ENCODE measurements at places on chromosomes 12 and 14.

GRCh38 chr12:91364471-91365184, 182.0 kb upstream of the DCN start:
- DNase-seq = no peak

DNA sequence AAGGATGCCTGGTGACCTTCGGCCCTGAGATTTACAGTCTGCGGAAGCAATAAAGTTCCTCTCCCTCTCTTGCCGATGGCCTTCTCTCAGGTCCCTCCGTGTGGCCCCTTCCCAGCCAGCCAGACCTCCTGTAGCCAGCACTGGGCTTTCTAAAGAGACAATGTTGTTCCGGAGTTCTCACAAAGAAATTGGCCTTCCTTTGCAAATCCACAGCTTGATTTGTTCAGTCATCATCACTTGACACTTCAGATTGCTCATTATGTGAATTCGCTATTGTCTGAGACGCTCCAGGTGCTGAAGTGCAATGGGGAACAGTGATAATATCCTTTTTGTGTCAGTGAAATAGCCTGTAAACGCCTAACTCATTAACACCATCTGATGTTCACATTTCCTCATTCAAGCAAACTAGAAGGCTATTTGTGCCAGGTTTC, 43.7 kb upstream of the GPHB5 start:
- DNase-seq = no peak

DNA sequence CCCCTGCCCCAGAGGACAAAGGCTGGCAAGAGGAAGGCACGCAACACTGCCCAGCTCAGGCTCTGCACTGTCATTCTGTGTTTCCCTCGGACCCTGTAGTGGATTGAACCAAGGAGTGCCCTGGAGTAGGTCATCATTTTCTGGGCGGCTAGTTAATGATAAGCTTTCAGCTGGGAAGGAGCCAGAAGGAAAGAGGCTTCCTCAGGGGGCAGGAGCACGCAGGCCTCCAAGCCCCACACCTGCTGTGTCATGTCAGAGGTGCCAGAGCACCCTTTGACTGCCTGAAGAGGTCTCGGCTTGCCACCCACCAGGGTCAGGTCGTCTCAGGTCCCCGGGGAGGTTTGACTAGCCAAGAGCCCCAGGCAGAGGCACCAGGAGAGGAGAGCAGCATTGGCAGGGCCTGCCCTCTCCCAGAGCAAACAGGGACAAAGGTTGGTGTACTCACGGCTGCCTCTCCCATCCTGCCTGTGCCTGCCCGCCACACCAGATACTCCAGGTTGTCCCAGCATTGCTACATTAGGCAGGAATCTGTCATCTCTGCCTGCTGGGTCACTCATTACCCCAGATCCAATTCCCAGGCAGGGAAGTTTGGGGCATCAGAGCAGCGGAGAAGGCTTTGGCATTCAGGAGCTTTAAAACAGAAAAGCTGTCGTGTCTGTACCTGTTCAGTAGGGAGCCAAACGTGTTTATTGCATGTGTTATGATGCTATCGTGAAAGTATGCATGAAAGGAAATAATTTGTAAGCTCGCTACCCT, 33.5 kb upstream of the ATP2A2 start:
- DNase-seq = no peak

DNA sequence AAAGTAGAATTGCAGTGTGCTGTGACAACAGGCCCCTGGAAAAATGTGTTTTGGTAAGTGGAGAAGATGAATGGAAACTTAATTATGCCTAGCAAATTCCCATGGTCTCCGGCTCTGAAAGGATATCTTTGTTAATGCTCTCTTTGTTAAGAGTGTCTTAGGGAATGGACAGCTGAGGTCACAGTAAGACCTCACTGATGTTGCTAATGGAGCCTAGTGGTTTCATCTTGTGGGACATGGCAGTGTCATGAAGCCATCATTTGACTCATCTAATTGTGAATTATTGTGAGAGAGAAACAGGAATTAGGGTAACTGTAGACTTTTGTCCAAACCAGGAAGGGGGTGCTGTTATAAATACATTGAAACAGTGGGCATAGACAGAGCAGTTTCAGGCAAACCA, 330.3 kb downstream of the TMTC2 start:
- no peak for DNase-seq

DNA sequence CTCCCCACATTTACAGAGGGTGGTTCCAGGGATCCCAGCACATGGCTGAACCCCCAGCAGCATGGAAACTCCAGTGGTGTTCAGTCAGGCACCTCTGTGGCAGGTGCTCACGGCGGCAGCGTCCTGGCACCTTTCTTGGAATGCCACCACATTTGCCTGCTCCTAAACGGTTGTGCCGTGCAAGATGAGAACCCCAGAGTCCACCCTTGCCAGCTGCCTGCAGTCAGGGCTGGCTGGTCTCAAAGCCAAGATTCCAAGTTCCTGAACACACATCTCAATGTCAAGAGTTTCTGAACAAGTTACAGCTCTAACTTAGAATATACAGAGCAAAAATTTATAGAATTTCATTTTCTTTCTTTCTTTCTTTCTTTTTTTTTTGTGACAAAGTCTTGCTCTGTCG, 38.7 kb downstream of the DDX51 start:
- no peak for DNase-seq

DNA sequence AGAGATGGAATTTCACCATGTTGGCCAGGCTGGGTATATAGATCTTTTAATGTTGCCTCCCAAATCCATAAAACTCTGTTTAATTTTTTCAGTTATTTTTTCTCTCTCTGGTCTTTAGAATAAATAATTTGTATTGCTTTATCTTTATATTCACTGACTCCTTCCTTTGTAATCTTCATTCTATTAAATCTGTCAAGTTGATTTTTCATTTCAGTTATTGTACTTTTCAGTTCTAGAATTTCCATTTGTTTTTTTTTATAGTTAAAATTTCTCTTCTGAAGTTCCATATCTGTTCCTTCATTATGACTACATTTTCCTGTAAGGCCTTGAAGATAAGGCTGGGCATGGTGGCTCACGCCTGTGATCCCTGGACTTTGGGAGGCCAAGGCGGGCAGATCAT, 13.6 kb upstream of the SPPL3 start:
- no peak for DNase-seq

DNA sequence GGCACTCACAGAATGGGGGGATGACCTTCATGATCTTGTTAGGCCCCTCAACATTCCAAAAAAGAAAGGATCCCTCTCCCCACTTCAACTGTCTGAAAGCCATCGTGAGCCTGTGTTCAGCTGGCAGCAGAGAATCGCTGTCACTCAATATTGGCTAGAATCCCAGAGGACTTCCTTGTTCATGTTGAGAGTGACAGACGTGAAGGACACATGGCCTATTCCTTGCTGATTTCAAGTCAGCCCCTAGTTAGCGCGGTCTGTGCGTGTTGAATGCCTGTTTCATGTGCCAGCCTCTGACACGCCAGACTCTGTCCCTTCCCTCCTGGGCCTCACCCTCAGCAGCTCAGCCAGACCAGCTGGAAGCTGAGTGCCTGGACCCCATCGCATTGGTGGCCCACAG, 43.1 kb downstream of the DNAH10 start:
- DNase-seq = no peak

DNA sequence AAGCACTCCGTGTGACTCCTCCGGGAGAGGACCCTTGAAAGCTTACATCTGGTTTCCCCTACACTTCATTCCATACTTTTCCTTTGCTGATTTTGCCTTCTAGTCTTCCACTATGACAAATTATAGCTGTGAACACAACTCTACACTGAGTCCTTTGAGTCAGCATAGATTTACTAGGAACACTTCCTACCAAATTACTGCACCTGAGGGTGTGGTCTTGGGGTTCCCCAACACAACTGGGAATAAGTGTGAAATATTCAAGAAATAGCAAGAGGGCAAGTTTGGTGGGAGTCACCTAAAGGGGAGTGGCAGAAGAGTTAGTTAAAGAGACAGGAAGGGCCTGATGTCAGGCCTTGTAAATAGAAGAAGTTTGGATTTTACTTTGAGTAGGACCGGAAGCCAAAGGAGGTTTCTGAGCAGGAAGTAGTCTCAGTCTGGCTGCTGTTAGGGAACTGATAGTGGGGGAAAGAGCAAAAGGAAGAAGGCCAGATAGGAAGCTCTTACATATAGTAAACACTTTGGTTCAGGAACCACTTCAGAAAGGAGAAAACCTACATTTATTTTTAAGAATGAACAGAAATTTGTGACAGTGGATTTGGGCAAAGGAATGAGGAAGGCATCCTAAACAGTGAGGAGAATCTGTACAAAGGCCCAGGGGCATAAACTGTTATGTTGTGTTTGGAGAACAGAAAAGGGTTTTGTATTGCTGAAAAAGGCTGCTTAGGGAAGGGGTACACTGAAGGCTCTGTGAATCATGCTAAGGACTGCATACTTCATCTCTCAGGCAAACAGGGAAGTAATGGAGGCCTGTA, 14.2 kb downstream of the SEL1L start:
- no peak for DNase-seq

DNA sequence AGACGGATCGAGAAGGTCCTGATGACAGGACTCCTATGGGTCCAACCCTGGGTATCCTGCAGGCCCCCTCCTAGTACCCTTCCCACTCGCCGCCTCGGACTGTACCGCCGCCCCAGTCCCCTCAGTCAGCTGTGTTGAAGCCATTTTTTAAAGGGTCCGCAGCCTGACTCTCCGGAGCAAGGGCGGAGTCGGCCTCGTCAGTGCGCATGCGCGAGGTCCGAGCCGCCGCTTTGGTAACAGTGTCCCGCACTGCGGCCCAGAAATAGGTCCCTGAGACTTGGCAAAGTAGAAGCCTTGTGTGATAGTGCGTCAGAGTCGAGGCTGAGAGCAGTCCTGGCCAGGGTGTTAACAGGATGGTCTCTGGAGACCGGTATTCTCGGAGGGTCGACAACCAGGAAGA, 769.0 kb upstream of the ALG10B start:
- DNase-seq = no peak

- no peak for DNase-seq
These were observed 95.9 kb upstream of the DDHD1 start for GRCh38 chr14:53249059-53249458.

DNA sequence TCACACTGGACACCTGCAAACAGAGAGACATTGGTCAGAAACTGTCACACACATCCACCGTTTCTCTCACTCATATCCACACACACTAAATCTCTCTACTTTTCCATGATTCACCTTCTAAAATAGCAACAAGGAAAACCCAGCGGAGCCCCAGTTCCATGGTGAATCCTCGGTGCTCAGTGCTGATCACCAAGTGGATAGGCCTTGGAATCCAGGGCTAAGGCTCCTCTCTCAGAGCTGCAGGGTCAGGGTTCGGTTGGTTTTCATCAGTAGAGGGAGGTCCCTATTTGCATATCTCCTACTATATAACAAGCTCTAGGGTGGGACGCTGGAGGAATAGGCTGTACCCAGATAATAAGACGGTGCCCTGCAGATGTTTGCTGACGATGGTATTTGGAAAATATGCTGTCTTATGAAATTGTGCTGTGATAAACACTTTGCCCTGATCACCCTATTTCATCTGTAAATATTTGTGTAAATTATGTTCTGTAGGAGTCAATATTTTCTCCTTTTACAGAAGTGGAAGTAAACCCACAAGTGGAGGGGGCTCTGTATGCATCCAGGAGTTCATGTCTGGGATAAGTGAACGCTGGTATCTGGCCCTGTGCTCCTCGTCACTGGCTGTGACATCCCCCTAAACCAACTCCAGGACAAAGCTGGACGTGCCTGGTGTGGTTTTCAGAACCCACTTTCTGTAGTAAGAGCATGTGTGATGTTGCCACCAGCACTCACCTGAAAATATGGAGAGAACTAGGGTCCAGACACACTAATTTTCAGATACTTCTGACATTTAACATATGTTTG, 709.2 kb downstream of the TMEM121 start:
- no peak for DNase-seq

DNA sequence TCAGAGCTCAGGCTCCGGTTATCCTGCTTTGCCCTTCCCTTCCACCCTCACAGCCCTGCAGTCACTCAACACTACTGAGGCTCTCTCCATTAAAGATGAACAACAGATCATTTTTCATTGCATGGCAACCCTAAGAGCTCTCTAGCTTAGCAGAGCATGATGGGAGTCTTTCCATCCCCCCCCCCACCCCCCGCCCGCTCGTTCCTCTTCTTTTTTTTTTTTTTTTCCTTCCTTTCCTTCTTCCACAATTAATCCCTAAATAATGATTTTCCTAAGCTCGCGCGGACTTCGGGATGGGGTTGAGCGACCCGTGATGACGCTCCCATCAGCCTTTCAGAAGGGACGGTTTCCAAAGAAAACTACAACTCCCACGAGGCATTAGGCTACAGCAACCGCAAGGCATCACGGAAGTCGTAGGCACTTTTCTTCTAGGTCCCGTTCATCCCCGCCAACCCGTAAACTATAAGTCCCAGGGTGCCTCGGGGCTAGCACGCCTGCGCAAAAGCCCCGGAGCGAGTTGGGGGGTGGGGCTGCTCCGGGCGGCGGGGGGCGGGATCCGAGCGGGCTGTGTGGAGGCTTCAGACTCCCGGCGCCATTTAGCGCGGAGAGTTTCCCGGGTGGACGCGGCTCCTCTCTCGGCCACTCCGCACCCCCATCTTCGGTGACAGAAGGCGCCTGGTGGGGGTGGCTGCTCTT, at the start of gene WNK1:
TSS of gene WNK1 (plus strand) at position 581 of the 696 bp plus-strand sequence. CDS start 987 bp downstream, outside the sequence.
- DNase-seq = peak; percentile 96

DNA sequence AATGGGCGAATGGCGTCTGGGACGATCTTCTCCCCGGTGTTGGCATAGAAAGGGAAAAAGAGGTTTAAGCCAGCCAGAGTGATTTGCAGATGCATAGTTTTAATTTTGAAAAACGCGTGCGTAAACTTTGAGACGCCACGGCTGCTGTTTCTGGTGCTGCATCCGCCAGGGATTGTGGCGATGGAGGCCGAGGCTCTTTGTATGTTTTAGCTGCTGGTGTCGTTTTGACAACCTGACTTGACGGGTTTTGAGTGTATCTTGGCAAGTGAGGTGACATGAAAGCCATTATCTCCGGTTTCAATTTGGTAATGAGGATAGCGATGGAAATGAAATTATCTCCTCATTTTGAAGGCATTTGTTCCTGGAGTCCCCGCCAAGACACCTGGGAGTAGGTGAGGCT, 1.6 kb downstream of the PTGDR start:
- no peak for DNase-seq

- no peak for DNase-seq
These were observed 9.7 kb upstream of the WSCD2 start for GRCh38 chr12:108119126-108119973.

GRCh38 chr12:113088971-113089756, 32.6 kb downstream of the DTX1 start:
- DNase-seq = no peak

DNA sequence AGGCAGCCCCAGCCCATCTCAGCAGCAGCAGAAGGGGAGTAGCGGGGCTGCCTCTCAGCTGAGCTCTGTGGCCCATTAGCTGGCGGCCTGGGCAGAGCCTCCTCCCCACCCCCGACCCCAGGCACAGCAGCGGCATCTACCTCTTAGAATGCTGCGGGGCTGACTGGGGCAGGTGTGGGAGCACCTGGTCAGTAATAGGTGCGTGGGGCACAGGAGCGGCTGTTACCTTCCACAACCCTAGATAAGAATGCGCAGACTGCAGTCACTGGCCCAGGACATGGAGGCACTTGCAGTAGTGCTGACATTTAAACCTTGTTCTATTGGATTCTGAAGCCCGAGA, 35.6 kb downstream of the SYNE3 start:
- no peak for DNase-seq

GRCh38 chr14:81137316-81137715, 83.4 kb downstream of the GTF2A1 start:
- no peak for DNase-seq

GRCh38 chr12:127008755-127009403, 1258.1 kb upstream of the TMEM132C start:
- no peak for DNase-seq

- DNase-seq = no peak
These were observed 34.0 kb downstream of the EMP1 start for GRCh38 chr12:13230500-13230899.

- DNase-seq = no peak
These were observed 188.7 kb downstream of the KITLG start for GRCh38 chr12:88391556-88391955.

- DNase-seq = no peak
These were observed 92.6 kb downstream of the PDE3A start for GRCh38 chr12:20460956-20461355.

Data from stimulated activated CD4-positive, alpha-beta T cell treated with anti-CD3 and anti-CD28 coated beads, Interleukin-1b, Interleukin-23, amount 100 ng/mL, for 24 hours (primary cell).